ENCODE measurements at places on chromosomes 11 and 22.

DNA sequence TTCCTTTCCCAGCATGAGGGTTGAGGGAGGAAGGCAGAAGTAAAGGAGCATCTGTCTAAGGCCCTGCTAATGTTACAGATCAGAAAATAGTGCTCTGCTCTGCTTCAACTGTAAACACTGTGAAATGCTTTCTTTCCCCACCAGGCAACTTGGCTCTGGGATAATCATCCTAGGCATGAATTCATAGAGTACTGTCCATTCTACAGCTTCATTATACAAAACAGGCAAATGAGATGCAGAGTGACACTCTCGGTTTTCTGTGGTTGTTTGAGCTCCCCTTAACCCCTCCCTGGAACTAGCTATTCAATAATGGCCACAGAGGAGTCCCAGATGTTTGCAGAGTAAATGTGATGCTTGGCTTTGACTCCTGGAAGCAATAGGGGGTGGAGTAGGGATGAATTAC lies 184.3 kb upstream of the CTSC start:
- no peak for DNase-seq

DNA sequence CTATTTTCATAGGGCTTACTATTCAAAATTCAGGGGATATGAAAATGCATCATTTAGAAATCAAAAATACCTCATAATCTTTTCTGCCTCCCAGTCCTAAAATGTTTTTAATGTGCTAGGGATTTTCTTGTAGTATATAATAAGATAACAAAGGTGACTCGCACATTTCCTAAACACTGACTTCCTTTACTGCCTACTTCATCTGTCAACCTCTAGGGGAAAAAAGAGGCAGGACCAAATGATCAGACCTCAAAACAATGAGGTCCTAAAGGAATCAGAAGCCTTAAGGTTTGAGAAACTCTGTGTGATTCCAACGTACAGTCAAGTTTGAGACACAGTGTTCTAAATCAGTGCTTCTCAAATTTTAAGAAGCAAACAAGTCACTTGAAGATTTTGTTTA lies 56.1 kb upstream of the POU2AF2 start:
- DNase-seq: no peak

DNA sequence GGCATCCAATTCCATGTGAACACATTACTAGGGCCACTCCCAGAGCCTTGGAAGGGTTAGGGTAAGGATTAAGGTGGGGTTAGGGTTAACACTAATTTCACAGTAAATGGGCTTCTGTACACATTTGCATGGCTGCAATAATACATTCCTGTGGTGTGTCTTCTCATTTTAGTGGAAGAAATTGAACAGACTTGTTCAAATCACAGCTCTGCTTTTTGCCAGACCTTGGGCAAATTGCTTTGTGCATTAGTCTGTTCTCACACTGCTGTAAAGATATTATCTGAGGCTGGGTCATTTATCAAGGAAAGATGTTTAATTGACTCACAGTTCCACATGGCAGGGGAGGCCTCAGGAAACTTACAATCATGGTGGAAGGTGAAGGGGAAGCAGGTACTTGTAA lies 45.4 kb upstream of the RCN1 start:
- DNase-seq: no peak

DNA sequence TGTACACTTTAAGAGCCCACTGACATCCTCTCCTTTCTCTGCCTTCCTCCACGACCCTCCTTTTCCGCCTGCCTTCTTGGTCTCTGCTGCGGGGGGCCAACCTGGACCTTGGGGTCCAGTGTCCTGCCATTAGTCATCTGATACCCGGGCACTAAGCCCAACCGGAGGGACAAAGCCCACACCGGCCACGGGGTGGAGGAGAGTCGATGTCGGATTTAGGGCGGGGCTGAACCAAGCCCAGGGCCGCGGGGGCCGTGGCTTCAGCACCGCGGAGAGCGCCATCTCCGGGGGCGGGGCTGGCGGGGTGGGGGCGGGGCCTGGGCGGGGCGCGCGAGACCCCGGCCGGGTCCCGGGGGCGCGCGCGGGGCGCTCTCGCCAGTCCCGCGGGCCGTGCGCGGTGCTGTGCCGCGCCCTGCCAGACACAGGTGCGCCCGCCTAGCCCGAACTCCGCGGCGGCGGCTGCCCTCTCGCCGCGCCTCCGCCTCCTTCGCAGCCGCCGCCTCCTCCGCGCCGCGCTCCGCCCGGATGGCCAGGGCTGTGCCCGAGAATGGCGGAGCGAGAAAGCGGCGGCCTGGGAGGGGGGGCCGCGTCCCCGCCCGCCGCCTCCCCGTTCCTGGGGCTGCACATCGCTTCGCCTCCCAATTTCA lies at the start of gene MAPK8IP1:
Gene MAPK8IP1, plus strand, starts transcription at position 378 of the 647 bp plus-strand sequence. Its CDS starts 170 bp downstream, at position 548.
- DNase-seq: peak; percentile 5

DNA sequence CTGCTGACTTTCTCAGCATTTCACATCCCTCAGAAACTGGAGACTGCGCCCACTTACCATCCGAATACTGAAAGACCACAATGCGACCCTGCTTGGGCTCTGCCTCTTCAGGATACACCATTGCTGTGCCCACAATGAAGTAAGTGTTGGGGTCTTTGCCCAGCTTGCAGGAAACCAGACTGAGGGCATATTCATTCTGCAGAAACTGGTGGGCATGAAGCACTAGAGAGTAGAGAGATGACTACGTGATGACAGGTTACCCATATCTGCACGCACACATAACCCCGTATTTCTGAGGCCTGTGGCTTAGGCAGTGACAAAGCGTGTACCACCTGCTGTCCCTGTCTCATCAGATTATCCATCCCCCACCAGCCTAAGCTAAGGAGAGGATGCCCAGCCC lies 14.6 kb upstream of the VWCE start:
- DNase-seq: no peak

DNA sequence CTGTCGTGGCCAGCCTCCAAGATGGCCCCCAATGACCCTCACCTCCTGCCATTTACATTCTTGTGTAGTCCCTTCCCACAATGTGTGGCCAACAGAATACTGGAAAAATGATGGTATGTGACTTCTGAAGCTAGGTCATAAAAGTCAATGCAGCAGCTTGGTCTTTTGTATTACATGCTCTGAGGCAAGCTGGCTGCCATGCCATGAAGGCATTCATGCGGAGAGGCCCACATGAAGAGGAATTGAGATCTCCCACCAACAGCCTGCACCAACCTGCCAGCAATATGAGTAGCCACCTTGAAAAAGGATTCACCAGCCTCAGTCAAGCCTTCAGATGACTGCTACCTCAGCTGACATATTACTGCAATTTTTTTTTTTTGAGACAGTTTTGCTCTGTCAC lies 4.6 kb downstream of the MRTFA start:
- DNase-seq: no peak

DNA sequence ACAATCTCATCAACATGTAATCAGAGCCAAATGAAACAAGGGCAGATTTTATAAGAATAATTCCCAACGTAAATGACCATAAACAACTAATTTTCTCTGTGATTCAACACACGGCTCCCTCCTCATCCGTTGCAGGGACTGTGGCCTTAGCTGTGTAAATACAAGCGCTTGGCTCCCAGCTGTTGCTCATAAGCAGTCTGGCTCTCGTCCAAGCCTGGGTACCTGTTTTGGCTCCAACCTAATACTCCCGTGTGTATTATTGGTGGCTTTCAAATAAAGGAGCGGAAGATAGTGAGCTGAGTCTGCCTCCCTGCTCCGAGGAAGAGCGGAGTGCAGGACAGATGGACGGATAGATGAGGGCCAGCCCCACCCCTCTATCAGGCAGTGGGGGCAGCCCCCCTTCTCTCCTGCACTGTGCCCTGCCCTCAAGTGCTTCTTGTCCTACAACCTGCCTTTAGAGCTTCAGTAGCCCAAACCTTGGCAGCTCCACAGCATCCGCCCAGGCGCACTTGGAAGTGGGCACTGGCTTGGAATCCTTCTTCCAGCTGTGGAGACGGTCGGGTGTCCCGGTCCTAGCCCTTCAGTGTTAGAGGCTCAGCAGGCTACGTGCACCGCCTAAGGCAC lies 670.9 kb downstream of the BRD1 start:
- DNase-seq: no peak

DNA sequence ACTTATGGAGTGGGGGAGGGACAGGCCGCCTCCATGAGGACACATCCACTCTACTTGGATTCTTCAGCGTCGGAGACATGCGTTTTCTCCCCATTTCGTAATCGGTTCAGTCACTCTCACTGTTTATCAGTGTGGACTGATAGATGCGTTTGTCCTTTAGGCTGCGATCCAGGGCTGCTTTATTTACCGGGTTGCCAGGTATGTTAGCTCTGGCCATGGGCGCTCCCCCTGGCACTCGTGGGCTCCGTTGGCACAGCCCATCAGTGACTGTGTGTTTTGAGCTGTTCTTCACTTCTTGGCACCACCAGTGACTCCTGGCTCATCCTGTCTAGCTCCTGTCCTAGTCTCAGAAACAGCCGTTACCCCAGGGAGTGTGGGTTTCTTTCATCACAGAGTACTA lies 1203.3 kb downstream of the BRD1 start:
- no peak for DNase-seq

- no peak for DNase-seq
Measured at GRCh38 chr11:72617080-72617762, 57.0 kb downstream of the PDE2A start.

DNA sequence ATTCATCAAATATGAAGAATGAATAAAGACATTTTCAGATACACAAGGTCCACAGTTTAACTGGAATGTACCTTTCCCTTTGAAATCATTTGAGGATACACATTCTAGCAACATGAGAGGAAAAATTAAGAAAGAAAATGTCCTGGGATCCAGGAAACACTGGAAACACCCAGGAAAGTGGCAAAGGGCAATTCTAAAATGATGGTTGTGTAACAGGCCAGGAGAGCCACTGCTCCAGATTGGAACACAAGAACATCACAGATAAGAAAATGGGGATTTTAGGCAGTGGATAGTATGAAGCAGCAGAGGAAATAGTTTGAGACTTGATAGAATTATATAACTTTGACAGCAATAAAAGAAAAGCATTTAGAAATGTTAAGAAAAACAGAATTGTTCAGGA lies 56.1 kb upstream of the GRIK4 start:
- DNase-seq: no peak

DNA sequence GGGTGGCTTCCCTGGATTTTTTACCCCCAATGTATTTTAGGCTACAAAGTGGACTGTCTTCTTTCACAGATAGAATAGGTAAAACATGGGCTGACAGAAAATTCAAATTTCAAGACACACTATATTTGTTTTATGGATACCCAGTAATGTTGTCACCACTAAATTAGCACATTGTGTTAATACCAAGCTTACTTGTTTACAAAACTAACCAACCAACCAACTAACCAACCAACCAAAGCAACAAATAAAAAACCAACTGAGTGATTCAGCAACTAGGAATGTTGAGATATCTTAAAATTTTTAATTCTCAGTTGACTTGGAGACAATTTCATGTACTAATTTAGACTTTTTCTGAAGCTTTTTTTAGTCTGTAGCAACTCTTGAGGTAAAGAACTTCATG lies 69.3 kb upstream of the CTSC start:
- no peak for DNase-seq

- peak; percentile 86 for DNase-seq
Measured at GRCh38 chr22:31753634-31754501, at the start of gene DEPDC5. Gene DEPDC5, plus strand, starts transcription at chr22:31754019. Its CDS starts 903 bp downstream, at chr22:31754922.

- no peak for DNase-seq
Measured at GRCh38 chr22:23223569-23224317, 43.4 kb downstream of the BCR start.

- DNase-seq: no peak
Measured at GRCh38 chr11:125193416-125193726, 28.8 kb downstream of the PKNOX2 start.

DNA sequence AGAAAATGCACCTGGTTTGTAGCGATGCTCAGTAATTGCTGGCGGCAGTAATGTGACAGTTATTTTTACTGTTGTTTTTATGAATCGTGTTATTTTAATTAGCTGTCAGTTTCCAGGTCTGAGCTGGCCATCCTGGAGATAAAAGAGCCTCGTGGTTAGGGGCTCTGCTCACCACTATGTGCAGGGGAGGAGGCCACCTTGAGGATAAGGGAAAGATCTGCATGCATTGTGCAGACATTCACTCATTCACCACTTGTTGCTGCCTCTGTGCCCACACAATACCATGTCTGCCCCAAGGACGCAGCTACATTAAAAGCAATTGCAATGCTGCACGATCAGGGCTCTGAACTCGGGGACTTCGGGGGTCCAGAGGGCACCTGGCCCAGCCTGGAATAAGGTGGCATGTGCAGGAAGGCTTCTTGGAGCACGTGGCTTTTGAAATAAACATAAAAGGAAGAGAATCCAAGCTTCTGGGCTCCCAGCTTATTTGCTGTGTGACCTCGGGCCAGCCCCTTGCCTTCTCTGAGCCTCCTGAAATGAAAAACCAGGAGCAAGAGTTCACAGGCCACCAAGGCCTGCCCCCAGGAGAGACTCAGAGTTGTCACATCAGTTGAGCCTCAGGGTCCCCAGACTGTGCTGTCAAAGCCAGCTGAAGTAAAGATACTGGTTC lies 44.7 kb upstream of the SHISAL1 start:
- DNase-seq: no peak

DNA sequence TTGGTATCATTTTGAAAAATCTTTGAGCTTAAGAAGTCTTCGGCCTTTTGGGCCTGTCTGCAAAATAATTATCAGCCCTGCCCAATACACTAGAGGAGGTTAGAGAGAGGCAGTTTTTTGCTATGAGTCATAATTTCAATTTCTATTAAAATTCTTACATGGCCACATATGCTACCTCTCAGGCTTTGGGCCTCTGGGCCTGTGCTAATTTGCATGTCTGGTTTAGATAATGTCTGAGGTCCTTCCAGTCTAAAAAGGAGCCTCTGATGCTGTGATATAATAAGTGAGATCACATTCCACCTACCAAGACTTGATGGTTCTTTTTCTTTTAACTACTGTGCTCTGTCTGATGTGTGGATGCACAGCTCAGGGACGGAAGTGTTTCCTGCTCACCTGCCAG lies 70.8 kb downstream of the KCNJ1 start:
- no peak for DNase-seq

DNA sequence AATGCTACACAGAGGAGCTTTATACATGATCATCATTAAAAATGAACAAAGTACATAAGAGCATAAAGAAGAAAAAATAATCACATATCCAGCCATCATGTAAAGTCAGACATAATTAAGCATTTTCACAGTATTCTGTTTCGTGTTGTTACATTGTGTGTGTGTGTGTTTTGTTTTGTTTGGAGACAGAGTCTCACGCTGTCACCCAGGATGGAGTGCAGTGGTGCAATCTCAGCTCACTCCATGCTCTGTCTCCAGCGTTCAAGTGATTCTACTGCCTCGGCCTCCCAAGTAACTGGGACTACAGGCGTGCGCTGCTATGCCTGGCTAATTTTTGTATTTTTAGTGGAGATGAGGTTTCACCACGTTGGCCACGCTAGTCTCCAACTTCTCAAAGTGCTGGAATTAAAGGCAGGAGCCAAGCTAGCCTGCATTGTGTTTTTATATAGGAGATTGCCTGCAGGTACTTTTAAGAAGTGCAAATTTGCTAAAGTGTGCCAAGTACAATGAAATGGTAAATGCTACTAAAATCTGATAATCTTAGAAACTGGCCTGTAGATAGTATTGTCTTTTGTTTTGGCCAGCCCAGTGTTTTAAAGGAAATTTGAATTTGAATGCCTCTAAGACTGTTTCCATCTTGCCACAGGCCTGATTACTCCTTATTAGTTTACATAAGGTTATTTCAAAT lies 7.8 kb downstream of the CTSC start:
- no peak for DNase-seq

- no peak for DNase-seq
Measured at GRCh38 chr11:95739108-95739938, 50.3 kb downstream of the FAM76B start.
